T1000 (cell line): ENCODE measurements at places on chromosomes 12 and 14.

DNA sequence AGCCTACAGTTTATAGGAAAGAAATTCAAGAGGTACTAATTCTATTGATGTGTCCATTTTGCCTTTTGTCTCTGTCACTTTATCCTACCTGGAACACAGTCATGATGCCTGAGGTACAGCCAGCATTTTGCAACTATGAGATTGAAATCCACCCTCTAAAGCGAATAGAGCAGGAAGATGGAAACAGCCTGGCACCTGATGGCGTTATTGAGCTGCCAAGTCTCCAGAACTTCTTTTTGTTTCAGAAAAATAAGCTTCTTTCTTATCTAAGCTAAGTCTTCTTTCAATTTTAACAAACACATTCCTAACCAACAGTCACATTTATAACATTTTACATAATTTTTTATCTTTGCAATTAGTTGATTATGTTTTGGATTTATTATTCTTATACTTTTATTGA is 182.1 kb downstream of the PAWR start:
- no peak for DNase-seq

- DNase-seq = no peak
These were observed 698.6 kb upstream of the MDGA2 start for GRCh38 chr14:48373981-48374380.

GRCh38 chr14:68365228-68365627 is 427.6 kb downstream of the ZFP36L1 start:
- DNase-seq = no peak

DNA sequence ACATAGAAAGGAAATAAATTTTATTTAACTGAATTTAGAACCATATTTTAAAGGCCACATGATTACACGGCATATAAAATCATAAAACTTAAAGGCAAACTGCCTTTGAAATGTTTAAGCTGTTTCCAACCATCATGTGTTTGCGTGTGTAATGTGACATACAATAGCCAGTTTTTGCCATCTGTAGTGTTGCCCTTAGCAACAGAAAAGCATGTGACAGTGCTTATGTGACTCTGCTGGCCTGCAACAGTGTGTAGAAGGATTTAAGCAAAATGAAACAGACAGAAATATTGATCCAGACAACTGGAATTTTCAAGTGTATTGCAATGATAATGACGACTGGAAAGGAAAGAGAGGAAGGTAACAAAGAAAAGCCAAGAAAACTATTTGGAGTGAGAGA is 49.5 kb downstream of the TSPAN19 start:
- DNase-seq = no peak

DNA sequence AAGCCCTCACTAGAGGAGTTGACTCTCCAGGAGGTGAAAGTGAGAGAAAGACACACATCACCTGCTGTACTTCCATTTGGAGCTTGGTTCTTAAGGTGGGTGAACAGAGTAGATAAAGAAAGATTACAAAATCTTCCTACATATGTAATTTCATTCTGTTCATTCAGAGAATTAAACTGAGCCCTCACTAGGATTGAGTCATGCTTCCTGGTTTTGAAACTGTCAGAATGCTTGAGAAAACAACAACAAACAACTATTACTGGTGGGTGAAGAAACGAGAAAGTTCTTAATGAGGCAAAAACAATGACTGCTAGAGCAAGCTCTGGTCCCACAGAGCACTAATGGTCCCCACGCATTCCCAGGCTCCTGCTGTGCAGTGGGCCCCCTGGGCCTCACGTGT is 841.7 kb downstream of the VRK1 start:
- DNase-seq = no peak

GRCh38 chr12:70197345-70197744 is 45.9 kb upstream of the CNOT2 start:
- DNase-seq = no peak

GRCh38 chr12:12600659-12601058 is 11.0 kb upstream of the CREBL2 start:
- no peak for DNase-seq

DNA sequence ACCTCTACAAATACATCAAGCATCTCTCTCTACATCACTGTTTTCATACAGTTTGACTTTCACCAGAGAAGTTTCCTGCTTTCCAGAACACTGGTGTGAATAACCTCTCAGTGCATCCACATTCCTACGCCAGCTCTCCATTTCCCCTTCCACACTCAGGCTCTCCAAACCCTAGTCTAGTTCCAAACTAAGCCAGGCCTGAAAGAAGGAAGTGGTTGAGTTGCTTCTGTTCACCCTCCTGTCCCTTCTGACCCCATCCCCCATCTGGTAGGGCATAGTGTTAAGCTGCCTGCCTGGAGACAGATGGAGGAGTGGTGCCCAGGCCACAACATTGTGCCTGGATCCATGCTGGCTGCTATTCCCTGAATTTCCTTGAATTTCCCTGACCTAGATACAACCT is 132.4 kb downstream of the GPR65 start:
- no peak for DNase-seq

- no peak for DNase-seq
These were observed 152.1 kb upstream of the GSC start for GRCh38 chr14:94921882-94922585.

- no peak for DNase-seq
These were observed 21.8 kb downstream of the MDM1 start for GRCh38 chr12:68310370-68310769.

DNA sequence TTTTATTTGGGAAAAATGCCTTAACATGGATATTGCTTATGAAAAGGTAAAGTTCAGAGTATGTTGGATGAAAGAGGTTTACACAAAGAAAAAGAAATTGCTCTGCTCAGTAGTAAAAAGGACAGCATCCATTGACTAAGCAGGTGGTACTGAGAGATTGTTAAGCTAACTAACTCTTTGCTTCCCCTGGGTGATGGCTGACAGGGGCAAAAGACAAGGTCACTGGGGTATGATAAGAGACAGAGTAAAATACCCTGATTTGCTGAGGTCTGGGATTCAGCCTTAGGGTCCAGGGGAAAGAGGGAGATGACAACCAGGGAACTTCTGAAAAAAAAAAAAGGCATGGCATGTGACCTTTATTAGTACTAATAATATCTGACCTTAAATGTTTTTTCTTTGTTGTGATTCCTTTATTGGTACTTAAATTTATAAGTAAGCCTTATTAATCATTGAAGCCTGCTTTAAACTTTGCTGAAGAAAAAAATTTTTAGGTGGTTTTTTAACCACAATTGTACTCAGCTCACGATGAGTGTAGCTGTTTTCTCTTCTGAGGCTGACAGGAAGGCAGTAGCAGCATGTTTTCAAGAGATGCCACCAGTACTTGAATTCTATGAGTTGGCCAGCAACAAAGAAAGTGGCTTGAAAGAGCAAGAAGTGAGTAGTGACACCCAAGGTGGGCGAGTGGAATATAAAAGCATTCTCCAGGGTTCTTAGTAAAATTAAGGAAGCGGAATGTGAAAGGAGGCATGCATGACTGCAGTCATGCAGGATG is 43.7 kb upstream of the KITLG start:
- no peak for DNase-seq
